ENCODE measurements at places on chromosomes 12 and 14.
A peak's percentile ranks its signal among the peaks of the same experiment; 100 is the strongest.

DNA sequence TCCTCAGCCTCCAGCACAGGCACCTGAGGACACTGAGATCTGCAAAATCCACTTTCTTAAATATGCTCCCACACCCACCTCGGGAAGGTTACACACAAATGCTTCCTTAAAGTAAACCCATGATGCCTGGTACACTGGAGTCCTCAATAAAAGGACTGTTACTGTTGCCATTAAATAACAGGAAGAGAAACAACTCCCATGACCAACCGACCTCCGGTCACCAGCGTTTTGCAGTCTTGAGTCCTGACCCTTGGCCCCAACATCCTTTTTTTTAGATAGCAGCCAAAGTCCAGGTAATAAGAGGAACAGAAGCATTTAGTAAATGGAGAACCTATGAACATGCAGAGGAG, 42.4 kb downstream of the ITPK1 start:
- no peak for DNase-seq

DNA sequence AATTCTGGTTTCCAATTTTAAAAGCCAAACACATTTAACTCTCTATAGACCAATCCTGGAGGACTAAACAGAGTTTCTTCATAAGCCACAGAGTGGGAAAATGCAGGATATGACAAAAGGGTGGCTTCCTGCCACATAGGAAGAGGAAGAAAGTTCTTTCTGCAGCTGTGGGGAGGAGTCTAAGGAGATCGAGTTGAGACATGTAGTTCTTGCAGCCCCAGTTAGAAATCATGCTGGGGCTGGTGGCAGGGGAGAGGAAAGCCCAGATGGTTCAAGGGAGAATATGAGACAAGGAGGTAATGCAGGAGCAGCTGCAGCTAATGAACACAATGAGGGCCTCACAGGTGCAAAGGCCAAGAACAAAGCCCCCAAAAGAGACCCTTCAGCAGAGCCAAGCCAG, 85.0 kb upstream of the ARID2 start:
- DNase-seq = peak; percentile 29

GRCh38 chr14:106848330-106849121, 1322.1 kb downstream of the TMEM121 start:
- DNase-seq = no peak

GRCh38 chr12:105259226-105259625, 23.3 kb upstream of the APPL2 start:
- DNase-seq = no peak

DNA sequence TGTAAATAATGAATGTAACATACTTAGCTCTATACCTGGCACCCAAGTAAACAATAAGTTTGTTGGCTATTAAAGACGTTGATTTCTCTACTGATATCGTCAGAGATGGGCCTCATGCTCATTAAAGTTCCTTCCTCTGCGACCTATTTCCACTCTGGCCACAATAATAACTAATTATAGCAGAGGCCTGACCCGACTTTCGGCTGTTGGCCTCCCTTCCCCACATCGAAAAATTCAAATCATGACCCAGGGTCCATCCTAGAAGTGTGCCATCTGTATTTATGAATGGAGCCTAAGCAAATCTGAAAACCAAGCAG, 321 bp upstream of the USP30 start:
- DNase-seq = no peak

GRCh38 chr12:89353823-89354611, 1.7 kb upstream of the DUSP6 start:
- DNase-seq = peak; percentile 67

DNA sequence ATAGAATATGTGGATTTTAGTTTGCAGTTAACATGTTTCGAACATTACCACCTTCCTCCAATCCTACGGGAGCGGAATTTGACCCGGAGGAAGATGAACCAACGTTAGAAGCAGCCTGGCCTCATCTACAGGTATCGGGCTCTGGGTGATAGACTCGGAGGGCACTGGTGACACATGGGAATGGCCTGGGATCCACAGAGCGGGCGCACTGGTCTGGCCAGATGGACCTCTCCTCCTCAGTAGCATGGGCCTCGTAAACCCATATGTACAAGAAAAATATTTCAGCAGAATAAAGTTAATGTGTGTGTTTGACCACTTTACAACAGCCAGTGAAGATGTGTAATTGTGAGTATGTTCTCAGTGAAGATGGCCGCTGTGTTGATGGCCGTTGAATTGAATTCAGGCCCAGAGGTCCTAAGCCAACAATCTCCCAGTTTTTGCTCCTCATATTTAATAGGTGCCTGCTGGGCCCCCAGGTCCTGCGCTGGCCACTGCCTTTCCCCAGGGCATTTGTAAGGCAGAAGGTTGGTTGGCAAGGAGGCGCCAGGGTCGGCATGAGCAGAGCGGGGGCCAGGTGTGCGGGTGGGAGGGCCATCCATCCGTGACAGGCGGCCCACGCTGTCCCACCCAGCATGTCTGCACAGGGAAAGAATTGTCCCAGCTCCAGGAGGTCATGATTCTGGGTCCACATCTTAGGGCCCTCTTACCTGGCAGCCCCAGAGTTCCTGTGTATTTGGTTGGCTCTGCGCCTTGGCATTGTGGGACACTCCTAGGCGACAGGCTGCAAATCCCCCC, 82.0 kb upstream of the DYNC1H1 start:
- DNase-seq = no peak

DNA sequence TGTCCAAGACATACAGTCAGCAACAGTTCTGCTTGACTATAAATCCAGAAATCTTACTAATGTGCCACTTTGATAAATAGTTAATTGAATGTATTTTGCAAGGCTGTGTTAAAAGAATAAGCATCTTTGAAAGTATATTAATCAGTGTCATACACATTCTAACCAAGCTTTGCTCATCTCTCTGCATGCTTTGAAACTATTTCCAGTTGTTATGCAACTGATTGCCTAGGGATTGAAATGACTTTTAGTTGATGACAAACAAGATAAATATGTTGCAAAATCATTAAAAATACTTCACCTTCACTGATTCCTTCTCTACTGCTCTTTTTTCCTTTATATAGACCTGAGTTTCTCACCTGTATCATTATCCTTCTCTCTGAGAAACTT, 91.3 kb downstream of the AEBP2 start:
- DNase-seq = peak; percentile 60

DNA sequence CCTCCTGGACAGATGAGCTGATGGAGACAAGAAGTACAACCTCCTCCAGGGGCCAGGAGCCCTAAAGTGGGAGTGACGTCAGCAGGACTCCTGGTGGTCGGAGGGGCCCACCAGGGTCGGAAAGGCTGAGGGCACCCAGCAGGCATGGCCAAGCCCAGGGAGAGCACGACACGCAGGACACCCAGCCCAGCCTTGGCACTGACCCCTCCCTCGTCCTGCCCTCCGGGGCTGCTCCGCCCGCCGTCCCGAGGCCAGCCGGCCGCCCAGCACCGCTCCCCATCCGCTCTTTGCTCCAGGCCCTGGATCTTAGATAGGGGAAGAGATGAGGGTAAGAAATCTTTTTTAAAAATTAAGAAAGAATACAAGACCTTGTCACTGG, 14.4 kb upstream of the RPLP0 start:
- DNase-seq = no peak

GRCh38 chr14:97106166-97106565, 309.0 kb downstream of the VRK1 start:
- no peak for DNase-seq

- no peak for DNase-seq
Measured at GRCh38 chr14:28966416-28967233, 200.0 kb downstream of the FOXG1 start.

- DNase-seq = no peak
Measured at GRCh38 chr12:120457133-120457532, 10.9 kb downstream of the GATC start.

- DNase-seq = no peak
Measured at GRCh38 chr12:50149311-50149710, 17.9 kb downstream of the CERS5 start.

DNA sequence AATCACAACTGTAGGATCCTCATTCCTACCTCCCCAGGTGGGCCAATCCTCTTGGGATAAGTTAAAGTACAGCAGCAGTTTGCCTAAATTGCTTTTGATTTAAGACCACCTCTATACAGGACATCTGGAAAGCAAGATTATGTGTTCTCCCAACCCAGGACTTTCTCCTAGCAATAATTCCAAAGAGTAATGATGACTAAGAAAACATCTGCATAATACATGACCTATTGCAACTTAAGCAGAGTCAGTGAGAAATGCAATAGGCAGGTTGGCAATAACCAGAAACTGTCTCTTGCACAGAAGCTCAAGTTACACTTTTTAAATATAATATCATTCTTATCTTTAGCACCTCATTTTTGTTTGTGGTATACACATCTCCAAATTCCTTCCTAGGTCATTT, 275.4 kb downstream of the TRHDE start:
- peak; percentile 14 for DNase-seq

- DNase-seq = no peak
Measured at GRCh38 chr12:4143896-4144295, 129.7 kb upstream of the CCND2 start.

DNA sequence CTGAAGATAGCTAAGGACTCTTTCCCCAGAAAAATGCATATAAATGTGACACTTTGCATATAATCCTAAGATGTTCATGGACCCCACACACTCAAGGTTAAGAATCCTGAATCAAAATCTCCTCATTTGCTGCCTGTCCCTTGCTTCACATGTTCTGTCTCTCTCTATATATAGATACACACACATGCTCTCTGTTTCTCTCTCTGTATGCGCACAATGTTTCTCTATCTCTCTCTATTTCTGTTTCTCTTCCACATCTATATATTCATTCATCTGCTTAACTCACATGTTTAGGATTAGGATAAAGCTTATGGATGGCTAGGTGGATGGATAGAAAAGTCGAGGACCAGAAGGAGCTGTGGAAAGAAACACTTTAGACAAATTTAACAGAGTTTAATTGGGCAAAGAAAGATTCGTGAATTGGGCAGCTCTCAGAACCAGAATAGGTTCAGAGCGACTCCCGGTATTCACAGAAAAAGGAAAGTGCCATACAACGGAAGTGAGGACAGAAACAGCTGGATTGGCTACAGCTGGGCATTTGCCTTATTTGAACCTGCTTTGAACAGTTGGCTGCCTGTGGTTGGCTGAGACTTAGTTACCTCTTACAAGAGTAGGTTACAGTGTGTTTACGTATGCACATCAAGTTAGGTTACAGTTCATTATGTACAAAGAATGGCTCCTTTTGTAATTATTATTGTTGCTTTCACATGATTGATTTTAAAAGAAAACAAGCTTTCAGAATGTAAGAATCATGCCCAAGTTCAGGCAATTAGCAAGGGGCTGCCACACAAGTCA, 57.6 kb downstream of the EMP1 start:
- DNase-seq = no peak

- peak; percentile 17 for DNase-seq
Measured at GRCh38 chr14:60183741-60184140, 18.5 kb upstream of the DHRS7 start.

DNA sequence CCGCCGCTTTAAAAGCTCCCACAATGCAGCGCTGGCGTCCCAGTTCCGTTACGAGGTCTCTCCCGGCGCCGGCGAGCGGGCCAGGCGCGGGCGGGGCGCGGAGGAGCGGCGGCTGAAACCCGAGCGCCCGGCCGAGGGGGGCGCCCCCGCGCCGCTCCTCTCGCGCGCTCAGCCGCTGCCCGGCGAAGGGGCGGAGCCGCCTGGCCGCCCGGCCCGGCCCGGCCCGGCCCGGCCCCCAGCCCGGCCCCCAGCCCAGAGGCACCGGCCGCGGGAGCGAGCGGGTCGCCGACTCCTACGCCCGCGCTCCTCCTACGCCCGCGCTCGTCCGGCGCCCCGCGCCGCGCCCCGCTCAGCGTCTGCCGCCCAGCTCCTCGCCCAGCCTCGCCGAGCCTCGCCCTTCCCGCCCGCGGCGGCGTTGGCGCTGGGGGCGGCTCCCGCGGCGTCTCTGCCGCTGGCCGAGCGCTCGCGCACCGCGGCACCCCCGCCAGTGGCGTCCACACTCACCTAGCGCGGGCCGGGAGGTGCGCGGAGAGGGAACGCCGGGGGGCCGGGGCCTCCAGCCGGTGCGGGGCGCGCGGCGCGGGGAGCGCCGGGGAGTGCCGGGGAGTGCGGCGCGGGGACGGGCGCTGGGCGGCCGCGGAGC, at the start of gene RASSF8:
Gene RASSF8 (plus strand): TSS at position 255 of the 643 bp plus-strand sequence. CDS start 96,662 bp downstream, outside the sequence.
- peak; percentile 83 for DNase-seq

GRCh38 chr14:104897330-104898194, 27.1 kb upstream of the PLD4 start:
- no peak for DNase-seq

GRCh38 chr12:82765971-82766705, 79.4 kb downstream of the TMTC2 start:
- no peak for DNase-seq

- peak; percentile 80 for DNase-seq
Measured at GRCh38 chr14:74018174-74018585, 908 bp downstream of the ENTPD5 start.

- peak; percentile 38 for DNase-seq
Measured at GRCh38 chr12:20044846-20045245, 323.5 kb upstream of the PDE3A start.

DNA sequence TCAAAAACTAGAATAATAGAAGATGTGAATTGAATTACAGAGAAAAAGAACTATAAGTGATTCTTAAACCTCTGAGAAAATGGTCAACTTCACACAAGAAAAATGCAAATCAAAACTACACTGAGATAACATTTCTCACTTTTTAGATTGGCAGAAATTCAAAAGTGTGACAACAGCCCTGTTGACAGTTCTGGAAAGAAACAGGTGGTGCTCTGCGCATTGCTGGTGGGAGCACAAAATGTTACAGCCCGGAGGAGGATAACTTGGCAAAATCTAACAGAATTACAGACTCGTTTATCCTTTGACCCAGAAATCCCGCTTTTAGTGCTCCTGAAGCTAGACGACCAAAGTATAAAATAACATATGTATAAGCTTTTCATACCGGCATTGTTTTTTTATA, 222.5 kb upstream of the CNTN1 start:
- DNase-seq = no peak

DNA sequence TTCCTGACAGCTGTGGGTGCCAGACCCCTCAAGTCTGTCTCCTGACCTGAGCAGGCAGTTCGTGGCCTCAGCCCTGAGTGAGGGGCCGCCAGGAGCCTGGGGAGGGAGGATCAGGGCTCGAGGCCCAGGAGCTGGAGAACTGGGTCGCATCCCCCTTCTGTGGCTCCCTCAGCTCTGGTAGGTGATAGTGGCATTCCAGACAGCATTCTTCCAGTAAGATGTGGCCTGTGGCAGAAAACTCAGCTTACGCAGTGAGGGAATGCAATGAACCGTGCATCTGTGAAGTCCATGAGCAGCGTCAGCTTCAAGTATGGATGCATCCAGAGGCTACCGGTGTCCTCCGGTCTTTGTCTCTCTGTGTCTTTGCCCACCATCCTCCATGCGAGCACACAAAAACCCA, 28.4 kb upstream of the FBRSL1 start:
- DNase-seq = no peak

DNA sequence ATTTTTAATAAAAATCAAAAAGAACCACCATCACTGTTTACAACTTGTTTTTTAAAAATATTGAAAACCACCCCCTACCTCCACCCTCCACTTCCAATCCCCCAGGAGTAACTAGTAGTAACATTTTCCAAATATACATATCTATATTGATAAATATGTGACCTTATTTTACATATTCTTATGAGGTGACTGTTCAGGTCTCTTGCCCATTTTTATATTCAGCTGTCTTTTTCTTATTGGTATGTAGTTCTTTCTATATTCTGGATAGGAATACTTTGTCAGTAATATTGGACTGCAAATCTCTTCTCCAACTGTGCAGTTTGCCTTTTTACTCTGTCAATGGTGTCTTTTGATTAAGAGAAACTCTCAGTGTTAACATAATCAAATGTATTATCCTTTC, 59.0 kb upstream of the EIF5 start:
- no peak for DNase-seq

Measured in fibroblast of skin of right quadriceps (primary cell).